ENCODE measurements at places on chromosomes 13 and 19.

DNA sequence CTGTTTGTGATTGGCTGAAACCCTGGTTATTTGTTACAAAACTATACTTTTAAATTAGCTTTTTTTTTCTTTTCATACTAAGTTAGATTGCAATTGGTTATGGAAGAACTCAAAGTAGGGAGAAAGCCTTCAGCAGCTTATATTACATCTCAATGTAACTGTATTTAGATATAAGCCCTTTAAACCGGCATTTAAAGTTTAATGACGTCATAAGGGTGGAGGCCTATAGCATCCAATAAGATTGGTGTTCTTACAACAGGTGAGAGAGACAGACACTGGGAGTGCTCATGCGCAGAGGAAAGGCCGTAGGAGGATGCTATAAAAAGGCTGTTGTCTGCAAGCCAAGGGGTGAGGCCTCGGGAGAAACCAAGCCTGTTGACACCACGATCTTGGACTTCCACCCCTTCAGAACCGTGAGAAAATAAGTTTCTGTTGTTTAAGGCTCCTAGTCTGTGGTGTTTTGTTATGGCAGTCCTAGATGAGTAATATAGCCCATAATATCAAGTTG lies 1198.8 kb upstream of the SPRY2 start:
- no peak for DNase-seq

GRCh38 chr19:15629003-15629880 lies 11.5 kb upstream of the CYP4F3 start:
- peak; percentile 40 for DNase-seq

GRCh38 chr19:15318241-15318691 lies 14.1 kb downstream of the BRD4 start:
- no peak for DNase-seq

DNA sequence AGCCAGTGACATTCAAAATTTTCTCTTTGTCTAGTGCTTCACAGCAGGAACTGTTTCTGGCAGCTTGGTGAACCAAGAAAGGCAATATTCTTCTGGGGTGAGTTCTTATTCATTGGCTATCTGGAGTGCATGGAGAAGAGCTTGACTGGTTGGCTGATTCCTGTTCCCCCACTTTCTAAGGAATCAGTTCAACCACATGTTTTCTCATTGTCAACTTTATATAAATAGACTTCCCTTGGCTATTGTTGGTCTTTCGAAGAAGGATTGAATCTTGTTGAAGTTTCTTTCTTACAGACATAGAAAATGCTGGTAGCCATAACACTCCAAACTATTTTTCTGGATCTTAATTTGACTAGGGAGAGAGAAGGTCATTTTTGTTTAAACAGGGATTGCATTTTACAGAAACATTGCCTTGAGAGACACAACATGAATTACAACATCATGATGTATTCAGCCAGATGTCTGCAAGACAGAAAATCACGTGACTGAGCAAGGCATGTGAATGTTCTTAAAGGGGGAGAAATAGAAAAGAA lies 85.2 kb downstream of the EDNRB start:
- no peak for DNase-seq

DNA sequence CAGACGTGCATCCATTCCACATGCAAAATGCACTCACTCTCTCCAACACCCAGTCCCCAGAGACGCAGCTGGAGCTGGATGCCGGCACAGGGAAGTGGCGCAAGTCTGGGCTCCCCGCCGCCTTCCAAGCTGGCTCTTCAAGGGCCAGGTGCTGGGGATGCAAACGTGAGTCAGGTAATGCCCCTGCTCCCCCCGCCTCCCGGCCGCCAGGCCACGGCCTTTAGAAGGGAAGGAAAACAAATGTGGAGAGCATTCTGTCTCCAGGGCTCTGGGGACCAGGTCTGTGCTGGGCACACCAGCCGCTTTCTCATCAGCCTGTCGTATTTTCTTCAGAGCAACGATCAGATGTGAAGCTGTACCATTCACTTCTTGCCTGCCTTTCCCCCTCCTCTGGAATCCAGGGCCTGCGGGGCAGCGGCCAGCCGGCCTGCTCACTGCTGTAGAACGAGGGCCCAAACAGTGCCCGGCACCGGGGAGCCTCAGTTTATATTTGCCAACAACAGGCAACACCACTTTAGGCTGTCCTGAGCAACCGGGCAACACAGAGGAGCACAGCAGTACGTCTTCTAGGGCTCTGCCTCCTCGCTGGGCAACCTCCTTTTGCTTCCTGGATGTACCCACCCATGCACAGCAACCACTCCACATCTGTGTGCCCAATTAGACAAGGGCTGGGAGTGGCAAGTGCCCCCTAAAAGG lies 3.8 kb downstream of the RAB20 start:
- DNase-seq = no peak

GRCh38 chr13:21321269-21321668 lies 137.8 kb downstream of the ZDHHC20 start:
- DNase-seq = no peak

DNA sequence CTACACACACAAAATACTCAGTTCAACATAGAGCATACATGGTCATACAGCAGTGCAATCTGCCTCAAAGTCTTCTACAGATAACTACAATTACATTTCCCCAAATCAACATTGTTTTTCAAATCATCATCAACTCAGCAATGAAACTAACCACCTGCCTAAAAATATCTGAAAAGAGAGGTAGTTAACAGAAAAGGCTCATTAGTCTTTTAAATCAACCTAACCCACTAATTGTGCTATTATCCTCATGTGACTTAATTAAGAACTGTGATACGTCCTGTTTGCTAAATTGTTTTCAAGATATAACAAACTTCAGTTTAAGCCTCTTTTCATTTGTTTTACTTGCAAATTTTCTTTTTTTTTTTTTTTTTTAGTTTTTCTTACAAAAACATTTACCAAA lies 65.4 kb downstream of the VWA8 start:
- no peak for DNase-seq

- DNase-seq = no peak
Observed at GRCh38 chr13:100089465-100090032, 656 bp downstream of the PCCA start.

DNA sequence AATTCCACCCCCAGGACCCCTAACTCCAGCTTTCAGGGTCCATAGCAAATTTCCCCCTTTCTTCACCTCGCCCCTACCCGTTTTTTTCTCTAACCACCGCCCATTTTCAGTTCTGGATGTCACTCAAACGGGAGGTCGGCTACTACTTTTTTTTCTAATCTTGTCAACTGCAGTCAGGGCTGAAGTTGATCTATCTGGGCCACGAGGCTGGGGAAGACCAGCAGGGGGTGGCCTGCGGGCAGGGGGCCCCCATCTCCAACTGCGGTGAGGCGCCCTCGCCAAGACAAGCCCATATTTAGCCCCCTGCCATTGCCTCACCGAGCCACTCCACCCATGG lies 748 bp downstream of the LHFPL6 start:
- no peak for DNase-seq

- DNase-seq = no peak
Observed at GRCh38 chr13:51945149-51945548, 66.1 kb downstream of the ATP7B start.
